GM12891 (cell line): ENCODE measurements at places on chromosomes 13 and 19.
A peak's percentile ranks its signal among the peaks of the same experiment; 100 is the strongest.

DNA sequence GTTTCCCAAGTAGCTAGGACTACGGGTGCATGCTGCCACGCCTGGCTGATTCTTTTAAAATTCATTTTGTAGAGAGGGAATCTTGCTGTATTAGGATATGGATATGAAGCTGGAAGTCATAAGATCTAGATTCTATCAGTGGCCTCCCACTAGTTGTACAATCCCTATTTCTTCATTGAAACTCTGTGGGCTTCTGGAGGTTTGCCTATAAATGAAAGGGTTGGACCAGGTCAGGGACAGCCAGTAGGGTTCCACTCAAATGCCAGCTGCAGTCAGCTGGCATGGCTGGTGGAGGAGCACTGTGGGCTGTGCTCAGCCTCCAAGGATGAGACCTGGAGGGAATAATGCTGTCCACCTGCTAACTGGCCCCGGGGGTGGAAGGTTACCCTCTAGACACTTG, 110.2 kb upstream of the GJB6 start:
- no peak for DNase-seq

GRCh38 chr19:55902080-55902751, 29.9 kb downstream of the NLRP13 start:
- no peak for DNase-seq

DNA sequence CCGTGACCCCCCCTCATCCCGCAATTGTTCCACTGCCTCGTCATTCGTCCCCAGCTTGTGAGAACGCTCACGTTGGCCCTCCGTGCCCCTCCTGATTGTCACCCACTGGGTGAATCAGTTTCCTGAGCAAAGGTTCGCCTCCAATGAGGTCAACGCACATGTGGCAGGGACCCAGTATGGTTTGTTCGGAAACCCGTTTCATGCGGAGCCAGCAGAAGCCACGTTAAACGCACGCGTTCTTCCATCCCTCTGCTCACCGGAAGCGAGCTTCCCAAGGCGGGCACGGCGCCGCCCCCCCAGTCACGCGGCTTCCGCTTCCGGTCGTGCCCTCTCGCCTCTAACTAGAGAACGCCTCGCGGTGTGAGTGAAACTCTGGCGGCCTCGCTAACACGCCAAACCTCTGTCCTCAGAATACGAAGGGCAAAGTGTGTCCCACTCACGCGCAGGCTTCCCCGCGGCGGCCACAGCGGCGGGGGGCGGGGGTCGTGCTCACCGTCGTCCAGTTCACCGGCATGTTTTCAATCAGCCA, 18.0 kb upstream of the CFAP97D2 start:
- no peak for DNase-seq

DNA sequence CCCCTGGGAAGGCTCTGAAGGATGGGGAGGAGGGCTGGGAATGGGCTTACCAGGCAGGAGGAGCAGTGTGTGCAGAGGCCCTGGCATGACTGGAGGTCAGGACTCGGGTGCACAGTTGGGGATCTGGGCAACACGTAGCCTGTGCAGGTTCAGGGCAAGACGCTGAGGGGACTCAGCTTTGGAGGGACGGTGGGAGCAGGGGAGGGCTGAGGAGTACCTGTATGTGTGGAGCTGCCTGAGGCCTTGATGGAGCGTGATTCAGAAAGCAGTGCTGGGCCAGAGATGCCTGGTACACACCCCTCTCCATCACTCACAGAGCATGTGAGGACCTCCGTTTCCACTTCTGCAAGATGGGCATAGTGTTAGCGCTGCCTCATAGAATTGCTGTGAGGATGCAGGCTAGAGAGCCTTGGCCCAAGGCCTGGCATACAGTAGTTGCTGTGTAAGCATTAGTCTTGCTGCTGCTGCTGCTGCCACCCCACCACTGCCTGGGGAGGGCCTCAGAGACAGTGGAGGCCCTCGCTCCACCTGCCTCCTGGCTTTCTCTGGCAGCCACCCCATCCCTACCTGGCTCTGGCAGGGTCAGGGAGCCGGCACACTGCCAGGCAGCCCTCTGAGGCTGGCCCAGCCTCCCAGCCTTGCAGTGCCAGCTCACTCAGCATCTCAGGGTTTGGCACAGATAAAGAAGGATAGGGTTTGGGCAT, 2.4 kb downstream of the PAK4 start:
- DNase-seq, result no peak

GRCh38 chr13:84651288-84651687, 769.0 kb upstream of the SLITRK1 start:
- no peak for DNase-seq

GRCh38 chr13:37905736-37906135, 36.2 kb upstream of the TRPC4 start:
- DNase-seq, result no peak

DNA sequence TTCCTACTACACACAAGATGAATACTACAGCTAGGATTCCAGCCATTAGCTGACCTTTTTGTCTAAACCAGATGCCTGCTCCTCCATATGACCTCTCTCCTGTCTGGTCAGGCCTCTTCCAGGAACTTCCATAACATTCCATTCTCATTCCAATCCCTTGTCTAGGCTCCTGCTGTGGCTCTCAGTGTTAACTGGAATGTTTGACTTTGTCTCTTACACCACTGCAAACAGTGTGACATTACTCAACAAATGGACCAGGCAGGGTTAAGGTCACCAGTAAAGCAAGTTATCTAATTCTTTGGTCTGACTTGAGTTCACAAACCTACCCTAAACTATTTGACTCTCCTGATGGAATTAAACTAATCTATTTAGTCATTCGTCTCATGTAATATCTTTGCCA, 2.1 kb upstream of the GPC6 start:
- DNase-seq, result no peak

- no peak for DNase-seq
These were observed 19.7 kb upstream of the LDLR start for GRCh38 chr19:11069561-11069960.

GRCh38 chr13:110525328-110526319, 35.9 kb downstream of the RAB20 start:
- DNase-seq, result peak; percentile 63

- no peak for DNase-seq
These were observed 105.1 kb downstream of the FRY start for GRCh38 chr13:32136716-32137115.

DNA sequence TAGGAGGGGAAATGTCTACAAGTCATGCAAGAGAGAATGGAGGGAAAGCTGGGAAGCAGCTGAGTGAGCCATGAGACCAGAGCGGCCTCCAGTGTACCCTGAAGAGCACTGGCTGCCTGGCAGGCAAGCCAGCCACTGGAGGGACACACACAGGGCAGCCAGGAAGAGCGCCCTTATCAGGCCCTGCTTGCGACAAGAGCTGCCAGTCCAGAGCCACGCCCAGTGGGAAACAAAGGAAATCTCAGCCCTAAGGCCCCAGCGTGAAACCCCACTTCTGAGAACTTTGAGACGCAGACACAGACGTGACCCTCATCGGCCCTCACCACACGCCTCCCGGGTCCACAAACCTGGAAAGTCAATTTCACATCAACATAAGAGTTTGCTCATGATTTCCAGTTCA, 105.0 kb downstream of the STK24 start:
- no peak for DNase-seq

DNA sequence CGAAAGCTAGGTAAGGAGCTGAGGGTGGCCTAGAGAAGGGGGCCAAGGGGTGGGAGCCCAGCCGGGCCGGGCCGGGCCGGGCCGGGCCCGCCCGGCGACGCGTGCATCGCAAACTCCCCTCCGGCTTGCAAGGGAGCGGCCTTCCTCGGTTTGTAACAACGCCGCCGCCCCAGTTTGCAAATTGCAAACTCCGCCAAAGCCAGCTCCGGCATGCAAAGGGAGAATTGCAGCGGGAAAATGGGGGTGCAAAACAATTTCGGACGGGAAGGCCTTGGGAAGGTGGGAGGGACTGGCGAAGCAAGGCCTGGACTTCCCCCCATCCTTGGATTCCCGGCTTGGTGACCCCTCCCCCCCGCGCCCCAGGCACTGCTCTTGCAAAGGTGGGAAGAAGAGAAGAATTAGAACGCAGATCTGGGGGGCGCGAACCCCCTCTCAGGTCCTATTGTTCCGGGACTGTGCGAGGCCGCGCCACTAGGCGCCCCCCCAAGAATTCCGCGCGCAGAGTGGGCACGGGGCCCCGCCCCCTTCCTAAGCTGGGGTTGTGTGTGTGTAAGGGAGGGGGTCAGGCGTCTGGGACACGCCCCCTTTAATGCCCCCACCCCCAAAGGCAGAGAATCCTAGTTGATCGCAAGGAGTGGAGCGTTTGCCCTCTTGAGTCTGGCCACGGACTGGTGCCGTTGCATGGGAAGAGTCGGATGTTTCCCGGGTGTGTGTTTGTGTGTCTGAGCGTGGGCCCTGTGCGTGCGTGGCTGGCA, 926 bp downstream of the PRR12 start:
- DNase-seq, result no peak

- no peak for DNase-seq
These were observed 89.4 kb upstream of the RAP2A start for GRCh38 chr13:97344265-97345175.

DNA sequence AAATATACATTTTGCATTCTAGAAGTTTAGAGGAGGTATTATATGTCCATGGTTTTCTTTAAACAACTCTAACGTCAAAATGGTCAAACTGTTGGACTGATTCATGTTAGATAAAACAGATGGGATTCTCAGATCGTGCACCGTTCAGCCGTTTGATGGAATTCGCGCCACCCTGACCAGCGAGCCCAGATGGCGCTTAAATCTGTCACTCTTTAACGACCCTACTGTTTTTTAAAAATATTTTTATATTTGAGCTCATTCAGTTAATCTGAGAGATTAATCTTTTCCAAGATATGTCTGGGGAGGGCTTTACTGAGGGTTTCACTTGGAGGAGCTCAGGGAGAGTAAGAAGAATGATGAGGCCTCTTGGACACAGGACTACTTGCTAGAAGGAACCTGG, 164.4 kb downstream of the TM9SF2 start:
- DNase-seq, result no peak

DNA sequence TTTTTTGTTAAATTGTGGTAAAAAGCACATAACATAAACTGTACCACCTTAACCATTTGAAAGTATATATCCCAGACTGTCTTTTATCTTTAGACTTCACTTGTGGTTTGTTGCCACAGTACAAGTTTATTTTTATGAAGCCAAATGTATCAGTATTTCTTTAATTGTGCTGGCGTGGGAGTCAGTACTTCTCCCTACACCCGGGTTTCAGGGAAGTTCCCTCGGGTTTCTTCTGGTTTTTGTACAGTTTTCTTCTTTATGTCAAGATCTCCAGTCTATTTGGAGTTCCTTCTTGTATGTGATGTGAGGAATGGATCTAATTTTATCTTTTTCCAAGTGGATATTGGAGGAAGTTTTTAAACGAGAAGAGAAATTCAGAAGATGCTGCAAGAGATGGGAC, 20.5 kb downstream of the CCDC8 start:
- DNase-seq, result no peak
